ENCODE measurements at places on chromosomes 11 and 22. TPM values are rescaled to one million over a fixed set of nuclear protein-coding genes. Genes with fewer than 3 reads are reported as not detected.

DNA sequence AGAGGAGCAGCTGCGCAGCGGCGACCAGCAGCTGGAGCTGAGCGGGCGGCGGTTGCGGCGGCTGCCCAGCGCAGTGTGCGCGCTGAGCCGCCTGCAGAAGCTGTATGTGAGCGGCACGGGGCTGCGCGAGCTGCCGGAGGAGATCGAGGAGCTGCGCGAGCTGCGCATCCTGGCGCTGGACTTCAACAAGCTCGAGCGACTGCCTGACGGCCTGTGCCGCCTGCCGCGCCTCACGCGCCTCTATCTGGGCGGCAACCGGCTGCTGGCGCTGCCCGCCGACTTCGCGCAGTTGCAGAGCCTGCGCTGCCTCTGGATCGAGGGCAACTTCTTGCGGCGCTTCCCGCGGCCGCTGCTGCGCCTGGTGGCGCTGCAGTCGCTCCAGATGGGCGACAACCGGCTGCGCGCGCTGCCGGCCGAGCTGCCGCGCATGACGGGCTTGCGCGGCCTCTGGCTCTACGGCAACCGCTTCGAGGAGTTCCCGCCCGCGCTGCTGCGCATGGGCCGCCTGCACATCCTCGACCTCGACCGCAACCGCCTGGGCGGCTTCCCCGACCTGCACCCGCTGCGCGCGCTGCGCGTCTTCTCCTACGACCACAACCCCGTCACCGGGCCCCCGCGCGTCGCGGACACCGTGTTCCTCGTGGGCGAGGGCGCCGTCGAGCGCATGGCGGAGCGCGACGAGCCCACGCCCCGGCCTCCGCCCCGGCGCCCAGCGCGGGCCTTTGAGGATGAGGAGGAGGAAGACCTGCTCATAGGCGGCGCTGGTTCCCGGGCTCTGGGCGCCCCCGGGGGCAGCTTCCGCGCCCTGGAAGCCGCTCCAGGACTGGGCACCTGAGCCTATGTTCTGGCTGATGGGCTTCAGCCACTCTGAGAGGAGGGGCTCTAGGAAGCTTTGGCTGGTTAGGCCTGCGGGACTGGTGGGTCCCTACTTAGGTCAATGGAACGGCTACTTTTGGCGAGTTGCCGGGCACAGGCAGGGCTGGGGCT is 787 bp downstream of the LRRC10B start:
- peak; percentile 83 for DNase-seq

- no peak for DNase-seq
Measured at GRCh38 chr11:59899532-59899931, 20.9 kb downstream of the OOSP3 start.

DNA sequence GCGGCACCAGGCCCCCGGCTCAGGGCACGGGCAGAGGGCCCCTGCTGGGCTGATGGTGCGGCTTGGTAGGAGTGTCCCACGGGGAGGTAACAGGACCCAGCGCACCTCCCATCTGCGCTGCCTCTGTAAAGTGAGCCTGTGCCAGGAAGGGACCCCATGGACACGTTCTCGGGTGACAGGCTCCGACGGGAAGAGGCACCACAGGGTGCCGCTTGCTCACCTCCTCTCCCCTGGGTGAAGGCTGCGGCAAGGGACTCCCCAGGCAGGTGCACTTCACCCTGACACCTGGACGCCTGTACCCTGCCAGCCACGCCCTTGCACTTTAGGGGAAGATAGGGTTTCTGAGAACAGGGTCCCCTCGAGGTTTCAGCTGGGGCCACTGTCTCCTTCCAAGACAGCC is 48.1 kb downstream of the SHANK2 start:
- DNase-seq: no peak

DNA sequence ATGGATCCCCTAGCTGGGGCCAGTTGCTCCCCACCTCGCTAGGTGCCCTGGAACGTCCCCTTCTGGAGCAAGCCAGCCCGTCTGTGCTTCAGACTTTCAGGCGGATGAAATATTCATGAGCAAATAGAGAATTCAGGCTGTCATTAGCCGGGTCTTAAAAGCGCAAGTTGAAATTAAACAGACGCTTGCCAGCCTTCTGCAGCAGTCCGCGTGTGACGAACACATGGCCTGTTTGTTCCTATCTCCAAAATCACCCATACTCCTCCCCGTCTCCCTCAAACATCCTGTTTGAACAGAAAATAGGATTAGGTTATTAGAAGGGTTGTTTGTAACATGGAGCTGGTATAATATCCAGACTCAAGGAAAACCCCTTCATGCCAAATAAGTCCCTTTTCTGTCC is 38.7 kb downstream of the MYO18B start:
- no peak for DNase-seq

The TBCEL gene
- 5.9 TPM for total RNA-seq

The KCNJ1 gene
- total RNA-seq: not detected

Data from body of pancreas (tissue), 4 donors.